ENCODE measurements at places on chromosomes 5 and 9.

DNA sequence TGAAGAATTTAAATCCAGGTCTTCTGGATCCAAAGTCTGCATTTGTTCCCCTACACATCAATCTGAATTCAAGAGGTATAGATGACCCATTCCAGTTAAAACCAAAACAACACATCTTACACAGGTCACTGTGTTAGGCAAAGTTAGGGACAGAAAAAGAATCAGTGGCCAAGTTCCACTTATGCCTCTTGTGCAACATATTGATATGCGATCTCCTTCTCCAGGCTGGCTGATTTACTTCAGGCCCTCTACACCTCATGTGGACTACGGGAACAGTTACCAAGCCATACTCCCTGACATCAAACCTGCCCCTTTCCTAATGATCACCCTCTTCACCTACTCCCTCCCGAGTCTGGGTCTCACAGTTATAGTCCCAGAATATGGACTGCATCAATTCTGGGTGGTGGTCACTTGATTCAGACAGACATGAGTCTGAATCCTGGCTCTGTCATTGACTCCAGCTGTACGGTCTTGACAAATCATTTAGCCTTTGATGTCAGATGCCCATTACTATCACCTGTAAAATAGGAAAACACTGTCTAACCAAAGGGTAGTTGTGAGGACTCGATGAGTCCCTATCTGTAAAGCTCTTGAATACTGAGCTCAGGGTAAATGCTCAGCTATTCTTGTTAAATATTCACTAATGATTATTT lies 26.0 kb downstream of the GOLGA1 start:
- no peak for DNase-seq

GRCh38 chr9:129708793-129709192 lies 43.3 kb downstream of the PRRX2 start:
- DNase-seq: no peak

DNA sequence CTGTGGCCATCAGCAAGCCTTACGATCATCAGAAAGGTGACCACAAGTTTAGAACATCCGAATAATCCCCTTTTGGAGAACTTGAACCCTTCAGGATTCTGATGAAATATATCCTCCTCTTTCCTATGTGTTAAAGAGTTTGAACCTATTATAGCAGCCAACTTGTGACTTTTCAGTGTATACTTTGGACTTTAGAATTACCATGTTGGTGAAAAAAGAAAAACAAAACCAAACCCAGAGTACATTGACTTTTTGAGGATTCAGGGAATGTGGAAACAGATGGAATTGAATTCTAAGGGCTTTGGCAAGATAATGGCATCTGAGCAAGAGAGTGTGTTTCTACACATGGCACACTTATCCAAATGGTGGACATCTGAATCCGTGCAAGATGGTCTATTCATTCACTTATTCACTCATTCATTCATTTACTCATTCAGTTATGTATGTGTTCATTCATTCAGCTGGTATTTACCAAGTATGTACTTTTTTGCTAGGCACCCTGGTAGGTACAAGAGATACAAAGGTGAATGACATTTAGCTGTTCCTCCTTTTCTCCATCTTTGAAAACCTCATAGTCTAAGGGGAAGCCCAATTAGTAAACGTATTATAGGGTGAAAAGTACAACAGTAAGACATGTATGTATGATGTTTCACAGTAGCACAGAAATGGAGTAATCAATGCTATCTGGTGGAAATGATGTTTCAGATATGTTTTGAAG lies 91.8 kb downstream of the PRDM6 start:
- no peak for DNase-seq

DNA sequence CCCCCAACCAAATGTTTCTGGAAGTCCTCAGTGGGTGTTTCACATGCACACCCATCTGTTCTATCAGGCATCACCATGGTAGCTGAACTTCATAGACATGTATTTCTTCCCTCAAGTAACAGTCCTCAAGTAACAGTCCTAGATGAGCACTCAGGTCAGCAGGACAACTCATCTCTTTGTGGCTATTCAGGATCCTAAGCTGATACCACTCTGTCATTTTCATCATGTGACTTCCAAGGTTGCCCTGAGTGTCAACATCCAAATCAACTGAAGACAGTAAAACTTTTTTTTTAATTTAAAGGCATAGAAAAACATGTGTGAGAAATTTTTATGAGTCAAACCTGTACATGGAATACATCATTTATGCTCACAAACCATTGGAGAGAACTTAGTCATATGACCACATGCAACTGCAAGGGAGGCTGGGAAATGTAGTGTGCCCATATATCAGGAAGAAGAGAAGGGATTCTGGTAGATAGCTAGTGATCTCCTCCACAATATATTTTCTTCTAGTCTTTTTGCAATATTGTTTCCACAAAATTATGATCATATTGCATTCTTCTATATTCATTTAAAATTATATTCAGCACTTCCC lies 64.2 kb upstream of the FST start:
- DNase-seq: no peak

GRCh38 chr5:44178414-44178813 lies 210.8 kb downstream of the FGF10 start:
- DNase-seq: no peak

GRCh38 chr5:105350486-105351140 lies 1788.0 kb upstream of the NUDT12 start:
- no peak for DNase-seq
